ENCODE measurements at places on chromosomes 6 and 20. TPM values are rescaled to one million over a fixed set of nuclear protein-coding genes. Genes with fewer than 3 reads are reported as not detected.

GRCh38 chr20:43495388-43495787 lies 12.1 kb upstream of the L3MBTL1 start:
- H3K4me3 ChIP-seq = no peak overlapping the region
- H3K4me1 ChIP-seq = peaks cover 3% of the 10 kb centered on the region
- H3K27me3 ChIP-seq = peaks cover 3% of the 10 kb centered on the region
- no peak overlapping the region for H3K27ac ChIP-seq
- no peaks in the 10 kb centered on the region for H3K36me3 ChIP-seq
- DNase-seq = no peak

DNA sequence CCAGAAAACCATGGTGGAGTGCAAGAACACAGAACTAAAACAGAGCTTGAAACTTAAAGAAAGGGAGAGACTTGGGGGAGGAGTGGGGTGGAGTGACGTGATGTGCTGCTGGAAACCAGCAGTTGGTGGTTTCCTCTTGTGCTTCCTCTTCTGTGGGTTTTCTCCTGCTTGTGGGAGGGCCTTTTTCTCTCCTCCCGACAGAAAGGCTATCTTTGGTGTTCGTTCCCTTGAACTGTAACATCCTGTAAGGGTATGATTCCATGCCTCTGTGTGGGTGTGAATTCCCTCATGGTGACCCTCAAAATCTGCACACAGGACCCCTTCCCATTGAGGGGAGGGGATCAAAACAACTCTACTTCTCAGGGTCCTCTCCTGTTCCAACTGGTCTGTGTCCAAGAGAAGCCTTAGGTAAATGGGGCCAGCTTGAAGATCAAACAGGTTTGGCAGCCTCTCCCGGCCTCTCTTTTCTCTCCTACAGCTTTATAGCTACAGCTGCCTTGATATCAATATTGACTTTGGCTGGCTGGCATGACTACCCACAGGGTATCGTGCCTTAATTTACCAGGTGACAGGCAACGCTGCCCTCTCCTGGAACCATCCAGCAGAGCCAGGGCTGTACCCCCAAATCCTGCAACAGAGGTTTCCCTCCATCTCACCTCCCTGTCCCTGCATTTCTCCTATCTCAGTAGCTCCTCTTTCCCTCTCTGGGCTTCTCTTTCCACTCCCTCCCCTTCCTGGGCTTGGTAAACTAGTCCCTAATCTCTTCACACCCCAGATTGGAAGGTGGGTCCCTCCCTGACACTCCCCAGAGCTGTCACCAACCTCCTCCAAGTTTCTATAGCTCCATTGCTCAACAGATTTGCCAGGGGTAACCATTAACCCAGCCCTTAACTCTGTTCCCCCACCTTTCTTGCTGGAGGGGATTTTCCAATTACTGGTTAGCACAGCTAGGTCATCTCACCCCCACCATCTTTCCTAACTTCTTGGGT lies 1.5 kb upstream of the MSH5 start:
- DNase-seq = peak; percentile 88
- no peaks in the 10 kb centered on the region for H3K27me3 ChIP-seq
- peaks cover 64% of the 10 kb centered on the region for H3K4me1 ChIP-seq
- H3K4me3 ChIP-seq = peak overlapping the region; percentile 92
- H3K36me3 ChIP-seq = peaks cover 50% of the 10 kb centered on the region

DNA sequence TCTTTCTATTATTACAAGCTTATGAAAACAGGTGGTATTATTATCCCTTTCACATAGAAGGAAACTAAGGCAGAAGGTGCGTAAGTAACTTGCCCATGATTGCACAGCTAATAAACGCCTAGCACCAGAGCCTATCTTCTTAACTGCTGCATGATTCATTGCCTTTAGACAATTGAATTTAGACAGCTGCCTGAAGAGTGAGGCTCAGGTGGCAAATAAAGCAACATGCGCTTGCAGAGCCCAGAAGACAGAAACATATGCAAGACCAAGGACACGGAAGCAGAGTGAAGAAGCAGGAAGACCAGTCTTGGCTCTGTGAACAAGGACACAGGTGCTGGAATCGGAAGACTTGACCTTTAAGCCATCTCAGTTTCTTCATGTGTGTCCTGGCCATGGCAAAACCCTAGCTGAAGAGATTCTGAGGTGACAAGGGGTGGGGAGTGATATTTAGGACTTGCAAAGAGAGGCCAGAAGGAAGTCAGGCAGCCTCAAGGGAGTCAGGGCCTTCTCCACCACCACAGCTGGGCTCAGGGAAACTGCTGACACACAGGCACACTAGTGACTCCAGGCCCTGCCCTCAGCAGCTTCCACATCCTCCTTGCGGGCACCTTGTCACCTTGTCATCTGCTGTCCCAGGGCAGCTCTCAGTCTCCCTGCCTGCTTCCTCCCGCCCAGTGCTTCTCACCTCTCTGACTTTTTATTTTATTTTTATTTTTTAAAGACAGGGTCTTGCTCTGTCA lies 91.7 kb upstream of the SLC22A16 start:
- H3K27me3 ChIP-seq = no peaks in the 10 kb centered on the region
- H3K36me3 ChIP-seq = no peaks in the 10 kb centered on the region
- H3K4me1 ChIP-seq = peaks cover 10% of the 10 kb centered on the region
- no peak overlapping the region for H3K4me3 ChIP-seq
- DNase-seq = peak; percentile 54

DNA sequence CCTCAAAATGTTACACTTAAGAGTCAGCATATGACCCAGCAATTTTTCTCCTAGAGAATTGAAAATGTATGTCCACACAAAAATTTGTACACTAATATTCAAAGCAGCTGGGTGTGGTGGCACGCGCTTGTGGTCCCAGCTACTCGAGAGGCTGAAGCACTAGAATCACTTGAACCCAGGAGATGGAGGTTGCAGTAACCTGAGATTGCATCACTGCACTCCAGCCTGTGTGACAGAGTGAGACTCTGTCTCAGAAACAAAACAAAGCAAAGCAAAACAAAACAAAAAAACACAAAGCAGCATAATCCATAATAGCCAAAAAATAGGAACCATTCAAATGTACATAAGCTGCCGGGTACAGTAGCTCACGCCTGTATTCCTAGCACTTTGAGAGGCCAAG lies 1.6 kb upstream of the RPF2 start:
- no peak for DNase-seq
- H3K27ac ChIP-seq = peak overlapping the region; percentile 60
- peaks cover 25% of the 10 kb centered on the region for H3K36me3 ChIP-seq
- H3K4me3 ChIP-seq = peak overlapping the region; percentile 97
- no peaks in the 10 kb centered on the region for H3K27me3 ChIP-seq

The PNPLA1 gene
- not detected for total RNA-seq

The SLCO4A1 gene
- total RNA-seq = 79.4 TPM

- H3K4me3 ChIP-seq = no peak overlapping the region
- no peak overlapping the region for H3K27ac ChIP-seq
- H3K36me3 ChIP-seq = peaks cover 19% of the 10 kb centered on the region
Observed at GRCh38 chr20:62935204-62935967, 2.6 kb upstream of the GID8 start.

- peaks cover 3% of the 10 kb centered on the region for H3K36me3 ChIP-seq
- no peaks in the 10 kb centered on the region for H3K27me3 ChIP-seq
- peak overlapping the region; percentile 73 for H3K4me3 ChIP-seq
- H3K4me1 ChIP-seq = peaks cover 32% of the 10 kb centered on the region
- peak overlapping the region; percentile 87 for H3K27ac ChIP-seq
Observed at GRCh38 chr20:45374101-45374467, 4.0 kb downstream of the TP53TG5 start.

DNA sequence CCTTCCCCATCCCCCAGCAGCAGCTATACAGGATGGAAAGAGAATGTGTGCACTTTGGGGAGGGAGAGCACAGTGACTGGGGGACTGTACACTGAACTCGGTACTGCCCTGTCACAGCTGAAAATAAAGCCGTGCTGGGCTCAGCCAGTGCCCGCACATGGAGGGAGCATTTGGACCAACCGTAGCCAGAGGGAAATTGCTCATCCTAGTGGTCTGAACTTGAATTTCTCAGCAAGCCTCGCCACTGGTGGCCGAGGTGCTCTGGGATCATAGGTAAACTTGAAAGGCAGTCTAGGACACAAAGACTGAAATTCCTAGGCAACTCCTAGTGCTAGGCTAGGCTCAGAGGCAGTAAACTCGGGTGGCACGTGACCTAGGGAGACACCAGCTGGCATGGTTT lies 61.0 kb downstream of the DZANK1 start:
- H3K4me3 ChIP-seq = no peak overlapping the region
- H3K36me3 ChIP-seq = no peaks in the 10 kb centered on the region
- no peak overlapping the region for H3K27ac ChIP-seq
- no peak for DNase-seq

GRCh38 chr6:6987749-6988148 lies 120.0 kb upstream of the RREB1 start:
- H3K36me3 ChIP-seq = no peaks in the 10 kb centered on the region
- no peak for DNase-seq
- no peaks in the 10 kb centered on the region for H3K27me3 ChIP-seq

GRCh38 chr6:834190-834589 lies 141.3 kb upstream of the EXOC2 start:
- H3K27ac ChIP-seq = no peak overlapping the region
- H3K27me3 ChIP-seq = peaks cover 17% of the 10 kb centered on the region
- no peak for DNase-seq
- no peaks in the 10 kb centered on the region for H3K4me1 ChIP-seq

Data from activated CD8-positive, alpha-beta T cell treated with anti-CD3 and anti-CD28 coated beads, Interleukin-2, amount 10 ng/mL, durations not matched to agents 7 days and 5 days (primary cell).